ENCODE measurements at places on chromosomes 12 and 14.

- peak; percentile 19 for DNase-seq
These were observed 1.6 kb downstream of the FMNL3 start for GRCh38 chr12:49705479-49706134.

DNA sequence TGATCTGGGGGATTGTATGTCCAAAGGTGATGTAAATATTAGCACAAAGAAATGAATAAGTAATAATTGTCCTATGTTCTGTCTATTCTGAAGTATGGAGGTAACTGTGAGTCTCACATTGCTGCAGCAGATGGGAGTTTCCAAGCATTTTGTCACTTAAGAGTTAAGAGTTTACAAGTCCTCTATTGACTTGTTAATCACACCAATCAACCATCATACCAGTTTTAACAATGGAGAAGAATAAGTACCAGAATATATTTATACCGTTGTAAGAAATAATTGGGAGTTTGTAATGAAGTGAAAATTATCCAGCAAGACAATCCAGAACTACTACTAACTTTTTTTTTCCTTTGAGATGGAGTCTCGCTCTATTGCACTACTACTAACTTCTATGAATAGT is 139.1 kb downstream of the MDGA2 start:
- DNase-seq, result no peak

- DNase-seq, result no peak
These were observed 55.4 kb upstream of the FUT8 start for GRCh38 chr14:65357113-65357512.

- DNase-seq, result no peak
These were observed 38.3 kb downstream of the YLPM1 start for GRCh38 chr14:74801396-74801795.

- no peak for DNase-seq
These were observed 1927.9 kb upstream of the SEL1L start for GRCh38 chr14:83461521-83461920.

DNA sequence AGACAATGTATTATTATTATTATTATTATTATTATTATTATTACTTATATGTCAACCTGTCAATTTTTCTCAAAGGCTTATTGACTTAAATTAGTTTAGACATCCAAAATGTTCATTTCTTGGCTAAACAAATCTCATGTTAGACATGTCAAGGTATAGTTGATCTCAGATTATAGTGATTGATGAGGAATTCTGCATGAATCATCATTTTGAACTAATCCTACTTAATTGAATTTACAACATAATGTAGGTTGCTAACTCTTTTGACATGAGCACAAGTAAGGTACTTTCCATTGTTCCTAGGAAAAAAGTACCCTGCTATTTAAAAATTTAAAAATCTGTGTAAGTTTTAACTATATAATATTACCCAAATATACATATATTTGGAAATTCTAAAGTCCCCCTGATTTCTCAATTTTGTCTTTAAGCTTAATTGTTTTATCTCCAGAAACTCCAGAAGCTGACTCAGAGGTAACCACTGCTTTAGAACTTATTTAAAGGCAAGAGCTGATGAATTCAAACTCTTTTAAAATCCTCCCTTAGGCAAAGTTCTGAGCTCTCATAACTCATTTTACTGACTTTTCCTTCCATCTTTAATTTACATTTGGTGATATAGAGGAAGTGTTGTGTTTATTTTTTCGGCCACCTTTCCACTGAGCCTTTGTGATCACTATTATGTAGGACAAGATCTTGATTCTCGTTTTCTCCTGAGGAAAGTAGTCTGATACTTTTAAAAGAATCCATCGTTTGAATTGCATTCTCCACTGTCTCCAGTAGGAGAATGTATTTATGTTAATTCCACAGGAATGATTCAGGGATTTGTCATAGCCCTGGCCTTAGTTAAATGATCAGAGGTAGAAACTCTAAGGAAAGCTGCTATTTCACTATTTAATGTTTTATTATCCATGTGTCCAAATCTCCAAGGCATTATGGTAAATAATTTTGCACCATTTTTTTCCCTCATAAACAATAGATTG is 1304.5 kb downstream of the AACS start:
- no peak for DNase-seq

- no peak for DNase-seq
These were observed 377.8 kb upstream of the TMEM132C start for GRCh38 chr12:127888943-127889719.

GRCh38 chr14:22506778-22507351 is 82.2 kb downstream of the DAD1 start:
- DNase-seq, result no peak

DNA sequence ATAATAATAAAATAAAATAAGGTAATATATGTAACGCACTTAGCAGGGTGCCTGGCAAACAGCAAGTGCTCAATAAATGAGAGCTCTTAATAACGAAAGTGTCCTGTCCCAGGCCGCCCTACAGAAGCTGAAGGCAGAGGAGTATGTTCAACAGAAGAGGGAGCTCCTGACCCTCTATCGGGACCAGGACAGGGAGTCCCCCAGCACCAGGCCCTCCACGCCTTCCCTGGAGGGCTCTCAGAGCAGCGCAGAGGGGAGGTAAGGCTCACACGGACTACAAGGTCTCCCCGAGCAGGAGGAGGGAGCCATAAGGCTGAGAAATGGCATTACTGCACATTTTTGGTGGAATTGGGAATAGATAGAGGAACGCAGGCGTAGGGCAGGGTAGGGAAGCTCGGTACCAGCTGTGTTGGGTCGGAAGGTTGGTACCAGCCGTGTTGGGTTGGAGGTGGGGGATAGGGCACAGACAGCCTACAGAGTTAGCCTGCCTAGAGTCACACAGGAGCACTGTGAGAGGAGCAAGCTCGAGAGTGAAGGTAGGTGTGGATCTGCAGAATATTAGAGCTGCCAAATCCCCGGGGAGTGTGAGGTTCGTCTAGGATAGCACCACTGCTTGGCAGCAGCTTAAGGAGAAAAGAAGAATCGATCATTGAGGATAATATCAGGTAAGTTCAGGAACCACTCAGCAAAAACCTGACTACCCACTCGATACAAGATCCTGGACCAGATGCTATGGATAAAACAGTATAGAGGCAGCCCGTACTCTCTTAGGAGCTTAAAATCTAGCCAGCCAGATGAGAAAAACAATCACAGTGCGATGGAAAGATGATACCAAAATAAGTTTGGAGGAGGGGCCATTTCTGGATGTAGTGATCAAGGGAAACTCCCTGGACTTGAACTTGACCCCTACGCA is 15.3 kb downstream of the TNFRSF1A start:
- no peak for DNase-seq

DNA sequence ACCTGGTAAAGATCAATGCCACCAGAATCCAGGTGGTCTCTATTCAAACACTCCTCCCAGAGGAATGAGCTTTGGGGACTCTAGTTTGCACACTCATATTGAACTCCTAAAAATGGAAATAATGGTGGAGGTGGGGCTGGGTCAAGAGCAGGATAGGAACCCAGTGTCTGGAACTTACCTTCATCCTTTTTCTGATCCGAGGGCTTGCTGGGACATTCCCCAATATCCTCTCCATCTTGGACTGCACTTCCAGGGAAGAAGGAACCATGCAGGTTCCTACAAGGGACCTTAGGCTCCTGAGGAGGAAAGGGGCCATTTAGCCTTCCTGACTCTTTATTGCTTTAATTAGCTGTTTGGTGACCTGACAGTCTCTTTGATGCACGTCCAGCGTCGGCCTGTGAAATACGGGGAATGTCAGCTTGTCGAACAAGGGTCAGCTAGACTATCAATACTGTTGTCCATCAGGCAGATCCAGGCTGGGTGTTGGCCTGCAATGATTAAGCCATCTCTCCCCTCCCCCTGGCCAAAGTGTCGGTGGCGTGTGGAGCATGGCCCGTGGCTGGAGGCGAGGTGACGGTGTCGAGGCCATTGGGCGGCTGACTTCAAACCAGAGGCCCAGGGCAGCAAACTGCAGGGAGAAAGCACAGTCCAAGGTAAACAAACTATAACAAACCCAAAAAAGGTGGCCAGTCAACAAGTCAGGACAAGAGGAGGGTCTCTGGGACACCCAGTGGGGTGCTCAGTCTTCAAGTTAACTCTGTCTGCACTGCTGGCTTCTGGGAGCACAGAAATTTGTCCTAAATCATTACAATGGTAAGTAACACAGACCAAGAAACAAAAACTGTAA is 405.2 kb upstream of the TBX3 start:
- DNase-seq, result no peak

DNA sequence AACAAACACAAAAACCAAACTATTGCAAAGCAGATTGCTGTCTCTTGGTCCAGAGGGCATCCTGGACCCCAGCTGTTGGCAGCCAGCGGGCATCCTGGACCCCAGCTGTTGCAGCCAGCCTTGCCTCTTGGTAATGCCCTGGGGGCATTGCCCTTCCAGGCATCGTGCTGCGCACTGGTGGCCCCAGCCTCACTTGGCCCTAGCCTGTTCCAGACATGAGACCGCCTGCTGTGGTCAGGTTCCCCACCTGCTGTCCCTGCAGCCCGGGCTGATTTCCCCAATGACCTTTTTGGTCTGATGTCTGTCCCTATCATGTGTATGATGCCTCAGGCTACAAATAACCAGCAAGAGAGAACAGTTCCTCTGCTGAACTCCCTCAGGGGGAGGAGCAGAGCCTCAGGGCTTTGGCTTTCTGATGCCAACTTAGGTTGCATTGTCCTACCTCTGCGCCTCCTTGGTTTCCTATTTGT is 20.8 kb downstream of the MLXIP start:
- DNase-seq, result no peak

DNA sequence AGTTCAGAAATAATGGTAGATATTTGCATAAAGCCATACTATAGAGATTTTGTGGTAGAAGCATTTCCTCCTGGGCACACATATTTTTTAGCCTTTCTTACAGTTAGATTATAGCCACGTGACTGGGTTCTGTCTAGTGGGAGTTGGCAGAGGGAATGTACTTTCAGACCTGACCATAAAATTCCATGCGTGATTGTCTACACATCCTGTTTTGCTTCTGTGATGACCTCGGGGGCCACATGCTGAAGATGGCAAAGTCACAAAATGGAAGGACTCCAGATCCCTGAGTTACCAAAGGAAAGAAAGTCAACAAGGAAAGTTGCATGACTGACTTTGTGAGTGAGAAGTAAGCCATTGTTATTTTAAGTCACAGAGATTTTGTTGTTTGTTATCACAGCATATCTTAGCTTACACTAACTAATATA is 14.6 kb upstream of the MIA2 start:
- no peak for DNase-seq

- no peak for DNase-seq
These were observed 31.1 kb downstream of the SLC38A4 start for GRCh38 chr12:46794593-46795190.

DNA sequence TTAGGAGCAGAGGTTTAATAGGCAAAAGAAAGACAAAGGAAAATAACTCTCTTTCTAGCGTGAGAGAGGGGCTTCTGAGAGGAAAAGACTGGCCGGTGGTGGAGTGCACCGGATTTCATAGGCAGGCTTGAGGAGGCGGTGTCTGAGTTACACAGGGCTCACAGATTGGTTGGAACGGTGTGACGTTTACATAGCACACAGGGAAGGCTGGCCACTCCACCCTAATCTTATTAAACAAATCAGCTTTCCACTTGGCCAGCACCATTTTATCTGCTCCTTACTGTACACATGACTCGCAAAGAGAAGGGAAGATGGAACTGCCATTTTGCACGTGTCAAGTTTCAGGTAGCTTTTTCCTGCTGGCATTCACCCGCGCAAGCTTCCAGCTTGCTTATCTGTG is 587.7 kb downstream of the RPL10L start:
- DNase-seq, result no peak

GRCh38 chr12:13880613-13881012 is 100.8 kb downstream of the GRIN2B start:
- DNase-seq, result no peak

- DNase-seq, result no peak
These were observed 4.3 kb upstream of the PPP2R5C start for GRCh38 chr14:101757064-101757838.

GRCh38 chr12:131458931-131459772 is 251.7 kb upstream of the SFSWAP start:
- no peak for DNase-seq

DNA sequence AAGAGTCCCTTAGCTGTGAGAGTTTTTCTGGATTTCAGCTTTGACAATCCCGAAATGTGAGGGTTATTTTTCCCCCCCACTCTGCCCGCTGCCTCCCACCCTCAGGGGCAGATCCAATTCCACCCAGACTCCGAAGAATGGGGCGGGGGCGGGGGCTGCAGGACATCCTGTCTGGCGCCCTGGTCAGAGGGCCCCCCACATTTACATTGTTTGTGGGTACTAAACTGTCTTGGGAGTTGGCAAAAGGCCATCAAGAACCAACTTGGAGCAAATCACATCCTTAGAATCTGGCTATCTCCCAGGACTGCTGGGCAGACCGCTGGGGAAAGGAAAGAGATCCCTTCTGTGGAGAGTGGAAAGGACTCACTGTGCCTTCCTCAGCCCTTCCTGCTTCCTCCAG is 2.4 kb downstream of the EMP1 start:
- DNase-seq, result no peak

GRCh38 chr14:72540836-72541235 is 353.1 kb downstream of the DPF3 start:
- DNase-seq, result no peak

GRCh38 chr12:45991284-45992249 is 1.2 kb upstream of the SCAF11 start:
- peak; percentile 61 for DNase-seq

DNA sequence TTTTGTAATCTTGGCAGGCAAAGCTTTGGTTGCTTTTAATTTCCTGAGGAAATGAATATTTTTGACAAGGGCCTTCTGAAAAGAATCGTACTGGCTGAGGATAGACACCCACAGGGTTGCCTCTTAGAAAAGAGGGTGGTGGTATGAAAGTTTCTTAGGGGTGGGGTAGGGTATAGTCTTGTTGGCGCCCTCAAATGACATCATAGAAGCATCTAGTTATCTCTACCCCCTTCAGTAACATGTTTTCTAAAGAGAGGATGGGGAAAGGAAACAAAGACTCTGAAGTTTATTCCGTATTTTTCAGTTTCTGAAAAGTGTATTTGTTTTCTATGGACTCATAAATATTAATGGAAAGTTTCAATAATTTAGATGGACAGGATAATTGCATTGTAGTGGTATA is 13.7 kb downstream of the PRKCH start:
- DNase-seq, result no peak

DNA sequence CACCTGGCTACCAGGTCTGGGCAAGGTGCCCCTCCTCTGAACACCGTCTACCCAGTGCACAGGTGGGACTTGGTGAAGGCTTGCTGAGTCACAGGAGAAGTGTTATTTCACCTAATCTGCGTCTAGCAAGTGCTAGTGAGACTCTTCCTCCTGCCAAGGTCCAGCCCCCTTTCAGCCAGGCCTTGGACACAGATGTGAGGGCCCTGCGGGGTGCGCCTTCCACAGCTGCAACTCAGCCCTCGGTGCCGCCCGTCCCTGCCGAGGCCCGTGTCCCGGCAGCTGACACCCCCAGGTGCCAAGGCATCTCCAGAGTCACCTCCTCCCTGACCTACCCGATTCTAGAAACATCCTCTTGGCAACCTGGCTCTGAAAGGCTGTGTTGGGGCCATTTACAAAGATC is 55.1 kb downstream of the PRIMA1 start:
- DNase-seq, result no peak

DNA sequence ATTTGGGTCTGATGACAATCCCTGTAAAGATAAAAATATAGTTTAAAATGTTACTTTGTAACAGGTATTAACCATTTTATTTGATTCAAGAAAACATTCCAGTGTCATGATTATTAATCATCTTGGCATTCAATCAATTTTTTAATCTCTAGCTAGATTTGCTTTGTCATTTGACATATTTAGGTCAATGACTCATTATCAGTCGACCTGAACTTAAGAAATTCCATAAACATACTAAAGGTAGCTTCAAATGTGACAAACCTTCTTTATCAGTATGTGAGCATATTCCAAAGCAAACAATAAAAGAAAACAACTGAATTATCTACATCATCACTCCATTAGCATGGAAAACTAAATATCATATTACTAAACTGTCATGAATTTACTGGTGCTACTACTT is 50.8 kb upstream of the CDKL1 start:
- no peak for DNase-seq
